ENCODE measurements at places on chromosomes 12 and 14.

DNA sequence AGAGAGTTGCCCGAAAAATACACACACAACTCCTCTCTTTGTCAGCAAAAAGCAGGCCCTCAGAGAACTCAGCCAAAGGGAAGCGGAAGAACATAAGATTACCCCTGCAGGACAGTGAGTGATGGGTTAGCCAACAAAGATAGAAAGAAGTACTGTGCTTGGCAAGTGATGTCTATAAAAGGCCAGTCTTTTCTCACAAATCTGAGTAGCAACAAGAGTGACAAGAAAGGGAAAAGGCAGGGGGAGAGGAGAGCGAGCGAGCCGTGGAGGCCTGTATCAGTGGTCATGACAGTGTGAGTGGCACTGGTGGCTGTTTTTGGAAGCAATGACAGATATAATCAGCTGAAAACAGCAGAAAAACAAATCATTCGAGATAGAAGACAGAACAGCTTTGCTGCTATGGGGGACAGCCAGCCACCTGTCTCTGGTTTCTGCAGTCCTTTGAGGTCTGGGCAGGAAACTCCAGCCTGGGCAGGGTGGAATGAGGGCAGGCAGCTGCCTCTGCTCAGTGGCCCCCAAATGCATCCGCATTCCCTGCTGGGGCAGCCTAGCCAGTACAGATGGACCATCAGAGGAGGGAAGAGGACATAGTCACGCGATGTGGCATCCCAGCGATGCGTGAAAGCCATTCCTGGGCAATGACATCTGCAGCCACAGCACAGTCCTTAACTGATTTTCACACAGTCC lies 74.7 kb downstream of the TRIM9 start:
- no peak for DNase-seq

DNA sequence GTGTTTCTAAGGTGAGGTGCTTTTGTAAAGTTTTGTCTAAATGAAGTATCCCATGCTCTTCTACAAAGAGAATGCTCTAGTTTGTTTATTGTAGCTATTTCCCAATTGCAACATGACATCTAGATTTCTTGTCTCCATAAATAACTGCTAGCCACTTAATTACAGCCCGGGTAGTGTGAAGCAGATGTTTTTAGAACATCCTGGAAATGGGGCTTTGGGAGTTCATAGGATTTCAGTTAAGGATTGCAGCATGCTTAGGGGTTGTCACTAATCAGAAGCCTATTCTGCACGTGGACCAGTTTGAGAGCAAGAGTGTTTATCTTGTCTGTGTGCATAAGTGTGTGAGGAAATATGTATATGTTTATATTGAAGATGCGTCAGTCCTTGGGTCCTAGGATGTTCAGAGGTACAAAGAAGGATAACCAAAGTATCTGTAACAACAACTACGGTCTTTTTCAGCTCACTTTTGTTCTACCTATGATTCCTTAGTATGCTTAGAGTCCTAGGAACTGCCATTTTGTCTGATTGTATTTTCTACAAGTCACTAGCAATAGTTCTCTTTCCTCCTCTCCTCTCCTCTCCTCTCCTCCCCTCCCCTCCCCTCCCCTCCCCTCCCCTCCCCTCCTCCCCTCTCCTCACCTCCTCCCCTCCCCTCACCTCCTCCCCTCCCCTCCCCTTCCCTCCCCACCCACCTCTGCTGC lies 135.3 kb downstream of the ACSS3 start:
- DNase-seq, result no peak

GRCh38 chr12:128680555-128680954 lies 143.2 kb downstream of the SLC15A4 start:
- no peak for DNase-seq

DNA sequence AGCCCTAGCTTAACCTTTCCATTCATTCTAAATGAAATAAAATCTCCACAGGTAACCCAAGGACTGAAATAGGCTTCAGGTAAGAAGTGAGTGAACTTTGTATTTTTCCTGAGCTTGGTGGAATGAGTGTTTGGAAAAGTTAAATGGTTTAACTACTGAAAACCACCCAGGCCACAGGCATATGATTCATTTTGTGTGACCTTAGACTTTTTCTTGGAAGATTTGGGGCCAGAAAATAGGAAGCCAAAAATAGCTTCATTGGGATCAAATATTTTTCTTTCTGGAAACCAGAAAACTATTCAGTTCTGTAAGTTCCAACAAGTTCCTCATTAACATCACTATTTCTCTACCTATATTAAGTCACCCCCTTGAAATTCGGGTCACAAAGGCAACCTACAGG lies 212.6 kb downstream of the PCNX1 start:
- no peak for DNase-seq

- no peak for DNase-seq
Measured at GRCh38 chr12:131511391-131511802, 199.5 kb upstream of the SFSWAP start.

- no peak for DNase-seq
Measured at GRCh38 chr12:89469361-89469760, 55.2 kb downstream of the GALNT4 start.

All from vagina (tissue), 2 donors.